ENCODE measurements at places on chromosomes 2 and 18.
A peak's percentile ranks its signal among the peaks of the same experiment; 100 is the strongest.

DNA sequence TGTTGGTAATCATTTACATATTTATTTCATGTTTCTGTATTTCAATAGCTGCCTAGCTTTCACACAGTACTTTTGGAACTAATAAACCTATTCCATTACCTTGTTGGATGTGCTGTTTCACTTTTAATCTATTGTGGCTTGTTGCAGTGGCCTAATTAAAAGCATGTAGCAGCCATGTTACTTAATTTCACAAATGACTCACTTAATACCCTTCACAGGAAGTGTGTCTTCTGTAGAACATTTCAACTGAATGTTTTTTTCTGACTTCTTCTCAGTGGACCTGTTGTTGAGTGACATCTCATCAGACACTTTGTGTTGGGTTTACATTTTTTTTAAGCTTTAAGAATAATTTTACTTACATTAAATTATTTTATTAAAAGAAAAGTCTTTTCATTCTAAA lies 260.5 kb upstream of the THUMPD2 start:
- no peak for DNase-seq

DNA sequence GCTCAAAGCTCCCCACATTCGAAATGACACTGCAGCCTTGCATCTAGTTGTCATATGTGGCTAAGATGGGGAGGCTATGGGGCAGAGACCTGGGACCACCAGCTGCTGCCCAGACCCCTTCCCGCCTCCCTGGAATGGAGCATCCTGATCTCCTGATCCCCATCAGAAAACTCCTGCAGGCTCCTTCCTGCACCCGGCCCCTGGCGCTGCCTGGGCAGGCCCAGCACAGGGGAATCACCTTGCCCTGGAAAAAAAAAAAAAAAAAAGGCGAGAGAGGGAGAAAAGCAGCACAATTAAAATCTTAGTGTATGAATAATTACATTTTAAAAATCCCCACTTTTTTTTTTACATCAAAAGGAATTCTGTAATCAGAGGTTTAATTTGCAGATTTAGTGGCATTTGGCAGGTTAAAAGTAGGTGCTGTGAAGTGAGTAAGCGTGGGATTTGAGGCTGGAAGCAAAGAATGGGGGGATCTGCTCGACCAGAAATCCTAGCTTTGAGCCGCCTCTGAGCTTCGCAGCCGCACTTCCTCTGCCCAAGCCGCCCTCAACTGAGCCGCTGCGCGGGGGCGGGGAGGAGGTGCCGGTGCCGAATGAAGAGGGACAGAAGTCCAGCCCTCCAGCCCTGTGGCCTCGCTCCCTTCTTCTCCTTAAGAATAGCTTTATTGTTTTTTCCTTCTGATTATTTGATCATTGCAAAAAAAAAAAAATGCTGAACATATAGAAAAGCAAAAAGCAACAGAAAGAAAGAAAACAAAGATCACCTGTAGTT lies 30.0 kb downstream of the THNSL2 start:
- DNase-seq: no peak

DNA sequence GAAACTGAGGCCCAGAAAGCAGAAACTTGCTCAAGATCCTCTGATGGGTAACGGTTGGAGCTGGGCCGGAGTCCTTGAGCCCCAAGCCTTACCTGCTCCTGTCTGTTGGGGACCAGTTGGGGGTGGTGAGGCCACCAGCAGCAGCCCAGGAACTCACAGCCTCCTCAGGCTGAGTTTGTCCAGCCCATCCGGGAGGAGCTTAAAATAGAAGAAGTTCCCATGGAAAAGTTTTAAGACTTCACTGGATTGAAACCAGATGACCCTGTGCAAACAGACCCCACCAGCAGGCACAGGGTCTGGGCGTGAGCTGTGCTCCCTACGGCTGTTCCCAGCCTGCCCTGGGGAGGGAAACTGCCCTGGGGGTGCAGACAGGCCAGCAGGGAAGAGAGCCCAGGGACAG lies 40.6 kb upstream of the FOSL2 start:
- peak; percentile 48 for DNase-seq

DNA sequence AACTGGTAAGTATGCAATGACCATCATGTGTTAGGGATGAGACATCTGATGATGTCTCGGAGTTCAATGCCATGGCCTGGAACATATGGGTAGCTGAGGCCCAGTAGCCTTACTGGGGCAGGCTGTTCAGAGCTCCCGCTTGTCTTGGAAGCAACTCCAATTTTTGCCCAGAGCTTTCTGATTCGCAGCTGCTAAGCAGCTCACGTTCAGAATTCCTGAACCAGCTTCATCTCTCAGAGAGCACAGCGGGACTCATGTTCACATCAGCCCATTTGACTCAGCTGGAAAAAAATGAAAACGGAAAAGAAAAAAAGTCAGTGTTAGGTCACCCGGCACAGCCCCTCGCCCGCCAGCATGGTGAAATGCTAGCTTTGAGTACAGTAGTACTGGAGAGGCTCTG lies 16.8 kb upstream of the LRATD1 start:
- no peak for DNase-seq

DNA sequence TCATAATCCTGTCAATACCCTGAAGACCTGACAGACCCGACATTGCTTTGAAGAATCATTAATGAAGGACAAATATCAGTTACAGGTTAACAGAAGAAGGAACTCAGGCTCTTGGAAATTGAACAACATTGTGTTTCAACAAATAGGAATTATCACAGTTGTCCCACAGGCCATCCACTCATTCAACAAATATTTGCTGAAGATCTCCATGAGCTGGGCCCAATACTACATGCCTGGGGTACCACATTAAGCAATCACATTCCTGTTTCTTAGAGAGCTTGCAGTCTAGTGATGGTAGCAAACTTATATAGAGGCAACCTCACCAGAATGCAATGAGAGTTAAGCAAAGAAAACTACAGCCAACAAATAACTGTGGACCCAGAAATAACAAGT lies 671.6 kb upstream of the ACVR2A start:
- DNase-seq: peak; percentile 3

- no peak for DNase-seq
Observed at GRCh38 chr2:240069829-240070228, 16.5 kb upstream of the OR6B3 start.

DNA sequence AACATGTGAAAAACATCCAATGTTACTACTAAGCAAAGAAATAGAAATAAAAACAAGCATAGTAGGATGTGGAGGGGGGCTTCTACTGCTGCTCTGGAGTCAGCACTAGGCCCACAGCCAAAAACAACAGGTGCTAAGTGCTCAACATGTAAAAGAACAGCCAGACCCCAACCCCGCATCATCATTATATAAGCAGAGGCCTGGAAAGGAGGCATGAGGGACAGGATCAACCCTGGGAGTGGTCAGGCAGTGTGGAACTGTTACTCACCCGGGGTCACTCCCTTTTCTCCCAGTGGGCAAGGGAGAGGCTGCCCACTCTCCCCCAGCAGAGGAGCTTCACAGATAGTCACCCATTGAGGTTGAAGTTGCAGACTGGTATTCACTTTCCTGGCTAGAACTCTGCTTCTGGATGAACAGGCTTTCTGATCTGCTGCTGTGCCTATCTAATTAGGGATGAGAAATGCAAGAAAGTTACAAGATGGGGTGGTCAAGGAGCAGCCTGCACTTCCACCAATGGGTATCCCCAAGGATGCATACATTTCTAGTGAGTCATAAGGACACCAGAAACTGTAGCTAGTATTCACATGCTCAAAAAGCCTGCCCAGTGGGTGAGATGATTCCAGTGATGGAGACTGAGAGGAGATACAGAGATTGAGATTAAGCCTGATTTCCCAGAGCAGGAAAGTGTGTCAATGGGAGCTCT lies 480.1 kb upstream of the TCF4 start:
- peak; percentile 67 for DNase-seq

GRCh38 chr18:52936931-52937330 lies 596.9 kb downstream of the DCC start:
- peak; percentile 13 for DNase-seq

DNA sequence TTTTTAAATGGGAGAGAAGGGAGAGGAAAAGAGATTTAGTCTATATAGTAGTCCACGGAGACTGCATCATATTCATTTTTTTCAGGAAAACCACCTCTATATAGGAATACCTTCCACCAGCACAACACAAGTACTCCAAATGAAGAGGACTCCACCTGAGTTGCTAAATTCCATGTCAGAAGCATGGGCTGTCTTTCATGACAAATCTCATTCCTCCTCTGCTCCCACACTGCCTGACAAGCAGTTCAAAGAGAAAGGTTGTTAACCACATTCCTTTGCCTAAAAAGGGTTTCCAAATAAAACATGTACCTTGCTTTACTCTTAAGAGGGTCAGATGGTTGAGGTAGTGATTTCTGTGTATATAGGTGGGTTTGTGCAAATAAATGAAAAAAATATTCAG lies 122.0 kb downstream of the TMEFF2 start:
- DNase-seq: no peak

DNA sequence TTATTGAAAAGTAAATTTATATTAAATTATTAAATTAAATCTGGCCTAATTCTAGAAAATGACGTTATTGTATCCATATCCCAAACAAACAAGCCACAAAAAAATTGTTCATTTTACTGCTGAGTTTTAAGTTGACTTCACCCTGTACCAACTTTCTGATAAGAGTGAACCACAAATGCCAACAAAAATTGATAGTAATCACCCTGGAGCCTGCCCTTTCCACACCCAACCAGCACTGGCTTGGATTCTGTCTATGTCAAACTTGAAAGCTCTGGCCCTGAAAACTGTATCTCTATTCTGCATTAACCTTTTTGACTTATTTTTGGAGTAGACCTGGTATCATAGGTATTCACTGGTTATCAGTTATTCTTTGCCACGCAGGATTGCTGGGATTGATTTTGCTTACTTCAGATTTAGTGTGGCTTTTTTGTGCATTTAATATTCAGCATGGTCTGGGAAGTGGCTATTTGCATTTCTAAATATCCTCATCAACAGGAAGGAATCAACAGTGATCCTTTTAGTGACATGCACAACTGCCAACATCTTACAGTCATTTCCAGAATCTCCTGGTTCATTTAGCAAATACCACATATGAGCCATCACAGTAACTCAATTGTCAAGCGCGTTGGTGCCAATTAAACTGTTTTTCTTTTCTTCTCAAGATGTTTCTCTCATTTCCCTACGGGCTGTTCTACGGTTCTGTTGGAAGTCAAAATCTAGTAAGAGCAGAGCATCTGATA lies 11.4 kb upstream of the SRBD1 start:
- no peak for DNase-seq

DNA sequence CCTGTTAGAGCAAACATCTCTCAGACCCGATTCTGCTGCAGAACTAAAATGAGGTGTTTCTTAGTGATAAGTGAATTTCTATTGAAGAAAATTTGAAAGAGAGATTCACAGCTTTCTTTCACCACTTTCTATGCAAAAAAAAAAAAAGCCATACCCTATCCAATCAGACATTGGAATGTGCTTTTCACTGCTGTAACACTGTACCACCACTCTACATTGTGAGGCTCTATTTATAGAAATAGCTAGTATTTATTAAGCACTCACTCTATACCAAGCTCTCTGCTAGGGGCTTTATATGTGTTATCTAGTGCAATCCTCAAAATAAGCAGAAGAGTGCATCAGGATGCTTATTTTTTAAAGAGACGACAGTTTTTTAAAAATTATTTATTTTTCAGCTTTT lies 580.6 kb upstream of the VRK2 start:
- no peak for DNase-seq

Data from fibroblast of skin of left quadriceps (primary cell).